Right forelimb (tissue), 1 donor: ENCODE measurements at places on chromosomes 2 and 18.

DNA sequence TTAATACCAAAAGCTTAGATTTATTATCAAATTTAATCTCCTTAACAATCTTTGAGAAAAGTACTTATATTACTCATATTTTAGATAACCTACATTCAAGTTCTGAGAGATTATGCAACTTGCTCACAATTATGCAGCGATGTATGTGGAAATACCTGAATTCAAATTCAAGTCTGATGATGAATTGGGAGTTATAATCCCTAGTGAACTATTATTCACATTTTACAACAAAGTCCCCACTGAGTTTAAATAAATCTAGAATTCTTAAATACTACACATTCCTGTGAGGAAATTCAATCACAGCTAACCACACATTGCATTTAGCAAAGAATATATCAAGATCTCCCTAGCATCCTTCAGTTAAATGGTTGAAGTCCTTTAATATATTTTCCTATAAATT lies 278.4 kb downstream of the NOL4 start:
- DNase-seq = no peak

- no peak for DNase-seq
Measured at GRCh38 chr18:54774981-54775665, 53.2 kb upstream of the RAB27B start.

DNA sequence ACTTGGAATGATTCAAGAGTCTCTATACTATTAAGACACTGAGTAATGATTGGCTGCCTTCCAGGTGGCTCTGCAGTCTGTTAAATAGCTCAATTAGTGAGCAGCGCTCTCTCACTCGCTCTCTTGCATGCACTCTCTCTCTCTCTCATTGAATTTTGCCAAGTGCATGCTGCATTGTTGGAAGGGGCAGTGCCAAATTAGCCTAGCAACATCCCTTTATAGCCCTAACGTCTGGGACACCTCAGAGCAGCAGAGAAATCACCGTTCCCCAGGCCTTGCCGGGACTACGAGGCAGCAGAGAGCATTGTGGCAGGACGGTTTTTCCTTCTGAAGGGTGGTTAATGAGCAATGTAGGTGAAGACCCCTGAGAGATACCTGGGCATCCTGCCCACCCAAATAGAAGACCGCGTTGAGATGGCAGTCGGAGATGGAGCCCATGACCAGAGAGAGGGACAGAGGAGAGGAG lies 447.6 kb upstream of the POU3F3 start:
- DNase-seq = peak; percentile 57

DNA sequence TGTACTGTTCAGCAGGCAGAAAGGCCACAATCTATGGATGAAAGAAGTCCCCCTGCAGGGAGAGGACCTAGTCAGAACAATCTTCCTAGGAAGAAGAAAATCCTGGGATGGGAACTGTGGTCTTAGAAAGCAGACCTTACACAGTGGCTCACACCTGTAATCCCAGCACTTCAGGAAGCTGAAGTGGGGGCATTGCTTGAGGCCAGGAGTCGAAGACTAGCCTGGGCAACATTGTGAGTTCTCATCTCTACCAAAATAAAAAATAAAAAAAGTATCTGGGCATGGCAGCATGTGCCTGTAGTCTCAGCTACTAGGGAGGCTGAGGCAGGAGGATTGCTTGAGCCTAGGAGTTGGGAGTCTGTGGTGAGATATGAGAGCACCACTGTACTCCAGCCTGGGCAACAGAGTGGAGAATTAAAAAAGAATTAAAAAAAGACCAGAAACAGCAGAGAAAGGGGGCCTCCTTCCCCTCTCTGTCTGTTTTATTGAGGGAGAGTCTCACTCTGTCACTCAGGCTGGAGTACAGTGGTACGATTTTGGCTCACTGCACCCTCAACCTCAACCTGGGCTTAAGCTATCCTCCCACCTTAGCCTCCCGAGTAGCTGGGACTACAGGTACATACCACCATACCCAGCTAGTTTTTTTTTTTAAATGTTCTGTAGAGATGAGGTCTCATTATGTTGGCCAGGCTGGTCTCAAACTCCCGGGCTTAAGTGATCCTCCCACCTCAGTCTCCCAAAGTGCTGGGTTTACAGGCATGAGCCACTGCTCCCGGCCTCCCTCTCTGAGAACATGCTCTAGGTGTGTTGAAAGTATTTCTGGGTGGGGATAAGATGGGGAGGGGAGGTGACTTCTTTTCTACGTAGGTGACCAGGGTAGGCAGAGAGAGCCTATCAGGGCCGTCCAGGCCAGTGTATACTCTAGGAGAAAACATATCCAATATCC lies 7.4 kb downstream of the RHOB start:
- no peak for DNase-seq

DNA sequence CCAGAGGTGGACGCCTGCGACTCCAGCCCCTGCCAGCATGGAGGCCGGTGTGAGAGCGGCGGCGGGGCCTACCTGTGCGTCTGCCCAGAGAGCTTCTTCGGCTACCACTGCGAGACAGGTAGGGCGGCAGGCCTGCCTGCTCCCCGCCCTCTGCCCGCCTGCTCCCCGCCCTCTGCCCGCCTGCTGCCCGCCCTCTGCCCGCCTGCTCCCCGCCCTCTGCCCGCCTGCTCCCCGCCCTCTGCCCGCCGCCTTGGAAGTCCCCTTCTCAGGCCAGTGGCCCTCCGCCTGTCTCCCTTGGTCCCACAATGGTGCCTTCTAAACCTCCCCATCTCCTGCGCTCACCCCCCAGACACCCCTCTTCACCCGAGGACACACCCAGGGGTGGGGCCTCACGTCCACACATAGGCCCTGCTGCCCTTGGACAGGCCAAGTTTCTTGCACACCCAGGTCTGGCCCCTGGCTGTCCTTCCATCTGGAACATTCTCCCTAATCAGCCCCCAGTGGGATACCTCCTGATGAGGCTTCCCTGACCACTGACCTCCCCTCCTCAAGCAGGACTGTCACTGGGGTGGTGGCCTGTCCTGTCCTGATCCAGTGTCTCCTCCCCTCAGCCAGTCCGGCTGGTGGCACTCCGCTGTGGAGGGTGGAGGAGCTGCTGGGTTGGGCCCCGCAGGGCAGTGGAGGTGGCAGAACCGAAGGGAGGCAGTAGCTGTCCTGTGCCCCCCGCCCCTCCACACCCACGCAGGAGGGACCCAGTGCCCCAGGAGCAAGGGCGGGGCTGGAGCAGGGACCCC lies 37.9 kb downstream of the MTERF4 start:
- peak; percentile 43 for DNase-seq

- no peak for DNase-seq
Measured at GRCh38 chr18:27478459-27478858, 293.4 kb upstream of the CHST9 start.

DNA sequence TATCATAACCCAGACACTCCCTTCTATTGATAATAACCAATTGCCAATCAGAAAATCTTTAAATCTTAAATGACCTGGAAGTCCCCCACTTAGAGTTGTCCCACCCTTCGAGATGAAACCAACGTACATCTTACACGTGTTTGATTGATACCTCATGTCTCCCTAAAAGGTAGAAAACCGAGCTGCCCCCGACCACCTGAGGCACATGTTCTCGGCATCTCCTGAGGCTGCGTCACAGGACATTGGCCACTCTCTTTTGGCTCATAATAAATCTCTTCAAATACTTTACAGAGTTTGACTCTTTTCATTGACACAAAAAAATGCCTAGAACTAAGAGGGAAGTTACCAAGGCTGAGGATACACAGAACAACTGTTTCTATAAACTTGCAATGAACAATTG lies 190.0 kb downstream of the RTP5 start:
- no peak for DNase-seq

DNA sequence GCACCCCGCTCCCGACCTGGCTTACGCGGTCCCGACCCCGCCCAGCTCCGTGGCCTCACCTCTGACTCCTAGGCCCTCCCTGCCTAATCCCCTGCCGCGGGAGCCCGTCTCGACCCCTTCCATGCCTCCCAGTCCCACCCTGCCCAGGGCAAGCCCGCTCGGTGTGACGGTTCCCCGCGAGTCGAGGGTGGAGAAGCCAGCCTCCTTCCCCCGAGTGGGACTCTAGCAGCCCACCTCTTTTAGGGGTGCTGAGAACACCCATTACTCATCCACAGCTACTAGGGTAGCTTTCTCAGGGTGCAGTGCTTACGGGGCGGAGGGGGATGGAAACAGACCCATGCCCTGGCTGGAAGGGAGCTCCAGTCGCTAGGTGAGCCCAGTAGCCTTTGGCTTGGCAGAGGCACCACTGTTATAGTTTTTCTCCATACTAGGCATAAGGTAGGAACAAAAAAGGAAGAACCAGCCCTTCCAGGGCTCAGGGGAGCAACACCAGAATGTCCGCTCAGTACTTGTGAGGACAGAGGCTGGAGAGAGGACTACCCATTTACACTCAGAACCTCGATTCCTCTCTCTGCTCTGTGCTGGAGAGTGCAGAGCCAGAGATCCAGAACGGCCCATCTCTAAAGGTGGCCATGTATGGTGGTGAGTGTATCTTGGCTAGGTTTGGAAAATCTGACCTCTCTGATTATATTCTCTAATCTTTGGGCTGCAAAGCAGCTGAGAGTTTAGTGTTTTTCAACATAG lies 606 bp downstream of the AGBL5 start:
- DNase-seq = no peak
